ENCODE measurements at places on chromosomes 2 and 18. TPM values are rescaled to one million over a fixed set of nuclear protein-coding genes. Genes with fewer than 3 reads are reported as not detected.

Gene CCDC148
- 0.45 TPM for total RNA-seq

Gene SLC39A6
- 50.5 TPM for total RNA-seq

Gene FAP
- not detected for total RNA-seq

Gene DSC1
- not detected for total RNA-seq

Gene SMAD2
- 62.5 TPM for total RNA-seq

Gene MARCHF4
- 25.5 TPM for total RNA-seq

Gene FAM237A
- not detected for total RNA-seq

Gene PRKCE
- 10.4 TPM for total RNA-seq

Gene VAMP5
- 0.25 TPM for total RNA-seq

Gene C2orf78
- not detected for total RNA-seq

Gene ZRANB3
- 6.0 TPM for total RNA-seq

Gene PLGLB1
- 0.53 TPM for total RNA-seq

Gene MAP3K19
- not detected for total RNA-seq

Gene SPC25
- 22.0 TPM for total RNA-seq

Gene TSHZ1
- total RNA-seq, result 5.7 TPM

Gene IL37
- not detected for total RNA-seq

Gene APCDD1
- total RNA-seq, result not detected

Gene CPS1
- total RNA-seq, result 10.9 TPM

Gene HAAO
- total RNA-seq, result not detected

Gene RUFY4
- total RNA-seq, result 0.09 TPM

Gene RNU2-63P
- not detected for total RNA-seq

Gene COL3A1
- total RNA-seq, result 0.20 TPM

Gene SLC8A1
- 0.29 TPM for total RNA-seq

Gene TBR1
- total RNA-seq, result 0.07 TPM

Gene CNNM4
- 8.3 TPM for total RNA-seq

Gene CNNM3
- total RNA-seq, result 11.8 TPM

Gene SIX3
- total RNA-seq, result 2.9 TPM

Gene EVX2
- total RNA-seq, result not detected

Gene SLC35F6
- total RNA-seq, result 35.0 TPM

Gene OSR1
- total RNA-seq, result 9.3 TPM

Gene MATN3
- 17.8 TPM for total RNA-seq

Gene HNRNPLL
- total RNA-seq, result 19.3 TPM

Gene DRC1
- total RNA-seq, result 0.42 TPM

Gene AP1S3
- 28.6 TPM for total RNA-seq

Gene KIDINS220
- total RNA-seq, result 24.5 TPM

Gene PARD3B
- 0.94 TPM for total RNA-seq

Gene ITGB1BP1
- 157 TPM for total RNA-seq
